ENCODE measurements at places on chromosomes 7 and 10. TPM values are rescaled to one million over a fixed set of nuclear protein-coding genes. Genes with fewer than 3 reads are reported as not detected.
A peak's percentile ranks its signal among the peaks of the same experiment; 100 is the strongest.

DNA sequence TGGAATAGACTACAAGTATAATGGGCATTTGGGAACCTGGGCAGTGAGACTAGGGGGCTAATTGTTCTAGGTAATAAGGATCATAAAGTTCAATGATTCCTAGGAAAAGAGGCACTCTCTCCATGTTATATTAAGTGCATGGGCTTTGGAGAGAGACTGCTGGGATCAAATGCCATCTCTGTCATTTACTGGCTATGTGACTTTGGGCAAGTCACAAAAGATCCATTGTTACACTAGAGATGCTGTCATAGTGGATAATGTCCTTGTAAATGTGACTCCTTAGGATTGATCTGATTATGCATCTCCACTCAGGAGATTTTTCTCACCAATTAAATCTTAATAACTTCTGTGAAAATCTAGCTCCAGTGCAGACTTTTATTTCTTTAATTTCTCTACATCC, 156.3 kb upstream of the CACNA2D1 start:
- DNase-seq: no peak
- no peaks in the 10 kb centered on the region for H3K4me1 ChIP-seq
- no peak overlapping the region for H3K27ac ChIP-seq
- no peak overlapping the region for H3K4me3 ChIP-seq
- H3K36me3 ChIP-seq: no peaks in the 10 kb centered on the region

GRCh38 chr10:36116731-36117130, 474.6 kb upstream of the FZD8 start:
- H3K27ac ChIP-seq: no peak overlapping the region
- H3K36me3 ChIP-seq: no peaks in the 10 kb centered on the region
- no peak for DNase-seq
- no peaks in the 10 kb centered on the region for H3K27me3 ChIP-seq

DNA sequence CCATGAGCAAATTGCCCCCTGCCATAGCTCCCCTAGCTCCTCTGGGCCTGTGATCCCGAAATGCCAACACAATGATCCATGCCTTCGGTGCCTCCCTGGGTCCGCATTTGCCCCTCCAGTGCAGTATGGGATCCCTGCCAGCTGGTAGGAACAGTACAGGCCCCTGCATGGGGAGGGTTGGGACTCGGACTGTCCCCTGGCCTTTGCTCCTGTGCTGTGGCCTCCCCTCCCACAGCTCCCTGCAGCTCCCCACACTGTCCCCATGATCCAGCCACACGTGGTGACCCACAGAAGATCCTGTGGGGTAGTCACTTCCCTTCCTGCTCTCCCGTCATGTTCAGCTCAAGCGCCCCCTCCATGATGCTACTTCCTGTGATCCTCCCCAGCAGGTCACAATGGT, 140.3 kb downstream of the MAPK8 start:
- H3K36me3 ChIP-seq: no peaks in the 10 kb centered on the region
- H3K27me3 ChIP-seq: no peaks in the 10 kb centered on the region
- H3K4me1 ChIP-seq: no peaks in the 10 kb centered on the region
- no peak overlapping the region for H3K27ac ChIP-seq
- DNase-seq: no peak

GRCh38 chr7:105788356-105788755, 88.0 kb downstream of the ATXN7L1 start:
- no peaks in the 10 kb centered on the region for H3K27me3 ChIP-seq
- no peak overlapping the region for H3K27ac ChIP-seq
- no peak overlapping the region for H3K4me3 ChIP-seq
- H3K36me3 ChIP-seq: peaks cover 34% of the 10 kb centered on the region
- DNase-seq: no peak

DNA sequence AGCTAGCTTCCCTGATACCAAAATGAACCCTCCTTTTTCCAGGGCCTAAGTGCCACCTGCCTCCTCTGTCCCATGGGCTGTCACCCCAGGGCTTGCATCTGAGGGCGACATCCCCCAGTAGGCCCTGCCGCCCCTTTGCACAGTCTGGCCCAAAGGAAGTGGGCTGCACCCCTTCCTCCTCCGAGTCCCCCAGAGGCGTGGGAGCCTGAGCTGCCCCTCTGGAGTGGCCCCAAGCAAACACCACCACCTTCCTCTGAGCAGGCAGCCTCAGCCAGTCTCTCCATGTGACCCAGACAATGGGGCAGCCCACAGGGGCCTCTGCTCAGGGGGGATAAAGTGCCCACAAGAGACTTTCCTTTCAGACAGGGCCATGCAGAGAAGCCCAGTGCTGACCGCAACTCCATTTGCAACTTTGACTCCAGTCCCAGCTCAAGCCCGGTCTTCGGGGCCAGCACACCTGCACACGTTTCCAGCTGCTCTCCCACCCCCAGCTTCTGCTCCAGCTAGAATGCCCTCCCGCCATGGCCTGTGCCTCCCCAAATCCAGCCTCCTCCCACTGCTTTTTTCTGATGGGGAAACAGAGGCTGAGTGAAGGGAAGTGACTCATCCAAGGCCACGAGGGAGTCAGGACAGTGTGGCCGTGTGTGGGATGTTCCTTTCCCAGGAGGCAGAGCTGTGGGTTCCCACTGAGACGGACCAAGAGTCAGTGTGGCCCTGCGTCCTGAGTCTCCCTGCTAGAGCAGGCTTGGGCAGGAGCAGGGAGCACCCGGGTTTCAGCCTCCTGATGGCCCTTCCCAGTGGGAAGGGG, 111.9 kb downstream of the ZMIZ1 start:
- H3K4me3 ChIP-seq: no peak overlapping the region
- no peak for DNase-seq
- H3K27me3 ChIP-seq: no peaks in the 10 kb centered on the region
- peaks cover 88% of the 10 kb centered on the region for H3K4me1 ChIP-seq

- peak; percentile 31 for DNase-seq
- peaks cover 18% of the 10 kb centered on the region for H3K36me3 ChIP-seq
- H3K27me3 ChIP-seq: no peaks in the 10 kb centered on the region
- H3K4me3 ChIP-seq: peak within 1 kb of the TSS; percentile 95
- peaks cover 35% of the 10 kb centered on the region for H3K4me1 ChIP-seq
- peak within 1 kb of the TSS; percentile 100 for H3K27ac ChIP-seq
Measured at GRCh38 chr7:73557397-73558257, at the start of gene BCL7B. TSS of gene BCL7B (minus strand) at chr7:73557690. CDS start at chr7:73557578, 112 bp downstream.

GRCh38 chr10:89591796-89592271, 53.2 kb downstream of the PANK1 start:
- H3K36me3 ChIP-seq: no peaks in the 10 kb centered on the region
- DNase-seq: no peak
- peak overlapping the region; percentile 15 for H3K27ac ChIP-seq
- H3K4me3 ChIP-seq: no peak overlapping the region

DNA sequence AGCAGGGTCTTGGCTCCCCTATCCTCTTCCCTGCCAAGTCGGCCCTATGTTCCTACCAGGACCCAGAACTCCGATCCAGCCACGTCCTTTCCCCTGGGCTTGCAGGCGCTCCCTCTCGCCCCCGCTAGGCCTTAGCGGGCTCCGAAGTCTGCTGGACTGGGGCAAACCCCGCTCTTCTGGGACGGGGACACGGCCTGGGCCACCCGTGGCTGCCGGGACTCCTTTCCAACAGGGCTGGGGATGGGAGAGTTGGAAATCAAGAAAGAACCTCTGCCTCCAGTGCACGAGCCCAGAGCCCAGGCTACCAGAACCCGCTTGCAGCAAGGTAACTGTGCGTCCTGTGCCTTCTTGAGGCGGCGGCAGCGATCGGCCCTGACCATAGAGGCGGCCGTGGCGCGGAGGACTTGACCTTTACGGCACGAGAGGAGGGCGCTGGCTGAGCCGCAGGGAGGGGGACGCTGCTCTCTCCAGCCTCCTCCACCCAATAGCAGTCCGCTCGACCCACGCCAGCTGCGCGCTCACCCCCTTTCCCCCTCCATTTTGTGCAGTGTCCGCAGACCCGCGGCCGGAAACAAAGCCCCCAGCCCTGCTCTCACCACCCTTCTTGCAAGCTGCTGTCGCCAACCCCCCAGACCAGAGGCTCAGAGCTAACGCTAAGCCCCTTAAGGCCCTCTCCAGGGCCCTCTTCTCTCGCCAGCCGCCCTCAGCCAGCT, 7.0 kb upstream of the HOXA11 start:
- H3K4me1 ChIP-seq: peaks cover 25% of the 10 kb centered on the region
- peak overlapping the region; percentile 17 for H3K27ac ChIP-seq
- H3K4me3 ChIP-seq: peak overlapping the region; percentile 33
- DNase-seq: peak; percentile 26

- H3K4me1 ChIP-seq: no peaks in the 10 kb centered on the region
- no peaks in the 10 kb centered on the region for H3K27me3 ChIP-seq
- no peak overlapping the region for H3K27ac ChIP-seq
- DNase-seq: no peak
- H3K4me3 ChIP-seq: no peak overlapping the region
Measured at GRCh38 chr10:48740015-48740707, 55.5 kb downstream of the WDFY4 start.

DNA sequence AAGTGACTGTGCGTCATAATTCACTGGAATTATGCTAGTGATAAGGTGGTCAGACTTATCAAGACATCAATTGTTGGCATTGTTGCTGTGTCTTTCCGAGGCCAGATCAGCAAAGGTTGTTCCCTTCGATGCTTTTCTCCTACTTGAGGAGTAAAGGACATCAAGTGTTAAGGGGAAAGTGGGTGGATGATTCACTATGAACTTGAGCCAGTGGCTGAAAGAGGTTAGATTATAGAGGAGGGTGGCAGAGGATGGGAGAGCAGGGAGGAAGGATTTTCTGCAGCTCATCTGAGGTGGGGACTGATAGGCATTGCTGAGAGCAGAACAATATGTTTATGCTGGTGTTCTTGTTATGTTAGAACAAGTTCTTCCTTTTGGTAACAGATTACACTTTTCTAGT, 131.4 kb upstream of the AGR3 start:
- no peak overlapping the region for H3K4me3 ChIP-seq
- H3K27me3 ChIP-seq: no peaks in the 10 kb centered on the region
- no peak overlapping the region for H3K27ac ChIP-seq

GRCh38 chr7:96102096-96102811, 219.6 kb downstream of the SLC25A13 start:
- H3K27ac ChIP-seq: no peak overlapping the region
- H3K36me3 ChIP-seq: no peaks in the 10 kb centered on the region
- H3K27me3 ChIP-seq: no peaks in the 10 kb centered on the region
- H3K4me3 ChIP-seq: no peak overlapping the region
- no peaks in the 10 kb centered on the region for H3K4me1 ChIP-seq

GRCh38 chr10:76036111-76036940, 604.9 kb downstream of the LRMDA start:
- peaks cover 34% of the 10 kb centered on the region for H3K4me1 ChIP-seq
- DNase-seq: peak; percentile 86
- H3K27me3 ChIP-seq: no peaks in the 10 kb centered on the region
- no peak overlapping the region for H3K4me3 ChIP-seq

GRCh38 chr10:12633776-12634620, 284.7 kb downstream of the CAMK1D start:
- no peak overlapping the region for H3K4me3 ChIP-seq
- no peak for DNase-seq
- no peaks in the 10 kb centered on the region for H3K27me3 ChIP-seq
- no peaks in the 10 kb centered on the region for H3K36me3 ChIP-seq

DNA sequence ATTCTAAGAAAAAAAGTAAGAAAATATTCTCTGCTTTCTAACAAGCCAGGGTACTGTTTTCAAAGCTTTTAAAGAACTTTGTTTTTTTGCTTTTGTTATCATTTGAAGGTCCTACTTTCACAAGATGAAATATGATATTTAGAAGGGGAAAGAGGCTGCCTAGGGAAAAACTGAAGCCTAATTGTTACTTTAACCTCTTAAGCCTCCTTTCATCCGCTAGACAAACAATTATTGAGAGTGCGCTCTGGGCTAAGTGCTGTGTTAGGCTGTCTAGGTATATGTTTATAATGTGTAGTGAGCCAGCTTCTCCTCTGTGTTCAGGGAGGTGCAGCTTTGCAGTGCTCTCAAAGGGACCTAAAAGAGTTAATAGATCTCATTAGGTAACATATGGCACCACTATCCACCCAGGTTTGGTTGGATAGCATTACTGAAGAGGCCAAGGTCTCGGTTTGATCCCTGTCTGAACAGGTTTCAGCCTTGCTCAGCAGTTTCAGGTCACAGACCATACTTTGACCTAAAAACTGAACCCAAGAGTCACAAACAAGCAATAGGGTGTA, 17.9 kb downstream of the PDK4 start:
- peak overlapping the region; percentile 16 for H3K27ac ChIP-seq
- no peaks in the 10 kb centered on the region for H3K27me3 ChIP-seq
- no peaks in the 10 kb centered on the region for H3K4me1 ChIP-seq
- no peak overlapping the region for H3K4me3 ChIP-seq
- no peak for DNase-seq

DNA sequence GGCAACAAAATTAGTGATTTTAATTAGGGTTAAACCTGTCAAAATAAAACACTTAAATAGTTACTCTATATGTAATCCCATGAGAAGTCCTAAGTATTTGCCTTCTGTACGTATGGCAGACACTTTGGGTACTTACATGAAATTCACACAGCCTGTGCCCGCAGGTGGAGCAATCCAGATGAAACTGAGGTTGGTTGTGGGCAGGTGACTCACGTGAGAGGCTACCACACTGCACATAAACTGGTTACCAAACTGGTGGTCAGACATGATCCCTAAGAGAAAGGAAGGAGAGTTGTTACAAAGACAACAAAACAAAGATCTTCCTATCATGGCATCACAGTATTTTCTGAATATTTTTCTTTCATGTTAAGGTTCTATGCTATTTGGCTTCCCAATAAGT, 156.1 kb downstream of the RELN start:
- no peaks in the 10 kb centered on the region for H3K27me3 ChIP-seq
- H3K4me1 ChIP-seq: no peaks in the 10 kb centered on the region

DNA sequence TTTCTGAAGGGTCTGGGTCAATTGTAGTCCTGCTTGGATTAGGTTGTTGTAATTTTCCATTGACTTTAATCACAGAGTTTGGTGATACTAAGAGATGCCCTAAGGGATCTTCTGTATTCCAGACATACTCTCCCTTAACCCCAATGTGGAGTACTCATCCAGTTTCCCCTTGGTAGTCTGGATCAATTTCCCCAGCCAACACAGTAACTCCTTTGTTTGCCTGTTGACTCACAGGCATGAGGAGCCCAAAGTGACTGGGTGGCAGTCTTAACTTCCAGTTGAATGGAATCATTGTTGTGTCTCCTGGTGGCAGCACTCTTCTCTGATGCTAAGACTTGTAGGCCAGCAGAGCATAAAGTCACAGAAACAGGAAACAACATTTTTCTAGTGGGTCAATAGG, 41.5 kb upstream of the PIK3CG start:
- no peaks in the 10 kb centered on the region for H3K36me3 ChIP-seq
- H3K4me3 ChIP-seq: no peak overlapping the region
- no peak for DNase-seq
- no peak overlapping the region for H3K27ac ChIP-seq

Gene SH2D4B
- not detected for total RNA-seq

Gene C10orf88
- total RNA-seq: 6.8 TPM

Gene OR6B1
- total RNA-seq: not detected

Gene C10orf105
- total RNA-seq: 0.42 TPM

Gene POT1
- 50.4 TPM for total RNA-seq

Gene UNCX
- total RNA-seq: not detected

Gene ITIH5
- total RNA-seq: 25.3 TPM

Gene CUZD1
- 5.7 TPM for total RNA-seq

Gene TRPV5
- total RNA-seq: 0.21 TPM

Gene TFR2
- total RNA-seq: 2.1 TPM

Gene ELFN1
- 0.21 TPM for total RNA-seq
